ENCODE measurements at places on chromosomes 11 and 22.

- no peak for DNase-seq
Observed at GRCh38 chr11:115437902-115438575, 66.2 kb downstream of the CADM1 start.

DNA sequence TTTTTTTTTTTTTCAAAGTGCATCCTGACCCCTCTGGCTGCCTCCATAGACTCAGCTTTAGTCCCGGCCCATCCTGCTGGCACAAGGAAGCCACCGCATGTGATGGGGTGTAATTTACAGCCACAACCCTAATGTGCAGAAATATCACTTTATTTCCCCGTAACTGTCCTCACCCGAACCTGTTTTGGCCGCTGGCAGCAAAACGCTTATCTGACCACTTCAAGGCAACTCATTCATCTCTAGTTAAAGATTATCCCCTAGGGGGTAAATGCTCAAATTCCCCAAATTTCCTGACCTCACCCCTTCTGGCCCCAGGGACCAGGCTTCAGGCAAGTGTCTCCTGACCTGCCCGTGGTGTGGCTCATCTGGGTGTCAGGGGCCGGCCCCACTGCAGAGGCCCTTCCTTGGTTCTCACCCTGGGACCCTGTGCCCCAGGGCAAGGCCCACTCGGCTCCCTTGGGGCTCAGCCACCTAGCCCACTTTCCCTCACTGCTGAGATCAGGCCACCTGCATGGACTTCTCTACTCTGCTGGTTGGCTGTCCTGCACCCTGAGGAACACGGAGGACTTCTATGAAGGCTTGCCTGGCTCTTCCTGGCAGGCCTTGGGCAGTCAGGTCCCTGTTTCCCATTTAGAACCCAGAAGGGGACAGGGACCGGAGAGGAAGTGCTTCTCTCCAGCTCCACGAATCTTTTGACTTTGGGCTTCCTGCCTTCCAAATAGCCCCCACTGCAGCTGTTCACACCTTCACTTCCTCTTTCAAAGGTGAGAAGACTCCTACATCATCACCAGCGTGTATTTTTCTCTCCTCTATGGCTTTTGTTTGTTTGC, 53.3 kb downstream of the WNT11 start:
- DNase-seq = peak; percentile 89

- no peak for DNase-seq
Observed at GRCh38 chr22:45254388-45254787, 13.7 kb upstream of the KIAA0930 start.

DNA sequence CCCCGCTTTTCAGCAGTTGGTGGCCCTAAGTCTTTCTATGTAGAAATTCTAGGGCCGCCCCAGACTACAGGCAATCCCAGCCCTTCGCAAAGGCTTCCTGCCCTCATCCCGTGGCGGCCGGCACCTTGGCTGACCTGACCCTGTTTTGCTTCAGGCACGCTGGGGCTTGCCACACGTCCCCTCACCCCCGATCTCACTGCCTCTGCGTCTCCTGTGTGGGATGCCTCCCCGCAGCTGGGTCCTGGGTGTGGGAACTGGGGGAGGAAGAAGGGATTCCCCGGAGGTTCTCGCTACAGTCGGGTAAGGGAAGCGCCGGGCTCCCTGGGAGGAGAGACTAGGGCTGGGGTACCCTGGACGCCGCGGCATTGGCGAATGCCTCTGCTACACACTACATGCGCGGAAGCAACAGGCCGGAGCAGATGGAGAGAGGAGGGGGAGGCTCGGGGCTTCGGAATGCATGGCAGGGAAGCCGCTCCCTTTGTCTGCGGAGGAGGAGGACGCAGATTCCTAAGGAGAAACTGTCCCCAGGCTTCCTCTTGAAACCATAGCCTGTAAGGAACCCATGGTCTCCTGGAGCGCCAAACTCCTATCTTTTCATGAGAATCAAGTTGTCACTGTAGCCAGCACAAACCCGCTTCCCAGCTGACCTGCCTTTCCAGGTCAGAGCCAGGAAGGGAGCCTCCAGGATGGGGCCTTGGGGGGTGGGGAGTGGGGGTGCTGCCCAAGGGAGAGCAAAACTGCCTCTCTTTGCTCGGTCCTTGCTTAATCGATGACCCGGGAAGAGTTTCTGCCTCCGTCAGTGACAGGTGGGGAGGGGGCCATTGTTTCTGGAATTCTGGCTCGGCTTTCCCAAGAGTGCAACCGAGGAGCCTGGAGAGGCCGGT, 1.4 kb downstream of the DTX4 start:
- DNase-seq = peak; percentile 58

- no peak for DNase-seq
Observed at GRCh38 chr11:1012740-1013630, 23.5 kb downstream of the MUC6 start.
